ENCODE measurements at places on chromosomes 2 and 18.

GRCh38 chr2:175166216-175166824, 1.7 kb downstream of the ATF2 start:
- DNase-seq = no peak

DNA sequence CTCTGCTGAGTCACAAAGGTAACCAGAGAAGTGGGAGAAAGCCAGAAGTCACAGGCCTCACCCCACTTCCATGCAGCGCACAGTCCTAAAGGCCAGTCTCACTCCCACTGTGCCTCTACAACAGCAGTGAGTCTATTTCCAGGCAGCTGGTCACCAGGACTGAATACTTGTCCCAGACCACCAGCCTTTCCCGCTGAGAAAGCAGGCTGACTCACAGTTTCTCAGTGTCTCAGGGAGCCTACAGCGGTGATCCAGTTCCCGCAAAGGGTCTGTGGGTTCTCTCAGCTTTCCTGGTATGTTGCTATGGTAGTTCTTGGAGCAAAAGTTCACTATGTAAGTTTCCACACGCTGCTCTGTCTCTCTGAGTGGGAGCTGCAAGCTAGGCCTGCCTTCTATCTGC, 622.5 kb downstream of the RNF144A start:
- no peak for DNase-seq

DNA sequence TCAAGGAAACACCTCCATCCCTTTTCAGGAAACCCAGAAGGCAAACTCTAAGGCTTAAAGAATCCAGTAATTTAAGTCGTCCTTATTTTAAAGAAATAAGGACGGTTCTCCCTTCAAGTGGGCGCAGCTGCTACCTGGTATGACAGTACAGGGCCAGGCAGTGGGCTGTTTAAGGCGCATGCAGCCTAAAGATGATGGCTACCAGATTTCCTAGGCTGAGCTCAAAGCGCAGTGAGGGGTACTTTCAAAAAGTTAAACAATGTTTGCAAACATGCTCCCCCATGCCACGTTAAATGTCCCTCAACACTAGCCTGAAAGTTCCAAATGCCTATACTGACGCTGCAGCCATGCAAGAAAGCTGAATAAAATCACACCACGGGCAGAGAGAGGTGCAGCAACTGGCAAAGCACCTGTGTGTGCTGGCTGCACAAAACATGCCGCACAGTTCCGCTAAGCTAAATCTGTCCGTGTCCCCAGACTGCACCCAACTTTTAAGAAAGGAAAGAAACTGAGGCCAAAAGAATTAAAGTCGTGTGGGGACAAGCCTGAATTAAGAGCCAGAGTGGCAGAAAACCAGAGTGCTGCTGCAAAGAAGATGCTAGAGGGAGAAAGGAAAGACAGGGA, 583 bp downstream of the HIBCH start:
- no peak for DNase-seq

DNA sequence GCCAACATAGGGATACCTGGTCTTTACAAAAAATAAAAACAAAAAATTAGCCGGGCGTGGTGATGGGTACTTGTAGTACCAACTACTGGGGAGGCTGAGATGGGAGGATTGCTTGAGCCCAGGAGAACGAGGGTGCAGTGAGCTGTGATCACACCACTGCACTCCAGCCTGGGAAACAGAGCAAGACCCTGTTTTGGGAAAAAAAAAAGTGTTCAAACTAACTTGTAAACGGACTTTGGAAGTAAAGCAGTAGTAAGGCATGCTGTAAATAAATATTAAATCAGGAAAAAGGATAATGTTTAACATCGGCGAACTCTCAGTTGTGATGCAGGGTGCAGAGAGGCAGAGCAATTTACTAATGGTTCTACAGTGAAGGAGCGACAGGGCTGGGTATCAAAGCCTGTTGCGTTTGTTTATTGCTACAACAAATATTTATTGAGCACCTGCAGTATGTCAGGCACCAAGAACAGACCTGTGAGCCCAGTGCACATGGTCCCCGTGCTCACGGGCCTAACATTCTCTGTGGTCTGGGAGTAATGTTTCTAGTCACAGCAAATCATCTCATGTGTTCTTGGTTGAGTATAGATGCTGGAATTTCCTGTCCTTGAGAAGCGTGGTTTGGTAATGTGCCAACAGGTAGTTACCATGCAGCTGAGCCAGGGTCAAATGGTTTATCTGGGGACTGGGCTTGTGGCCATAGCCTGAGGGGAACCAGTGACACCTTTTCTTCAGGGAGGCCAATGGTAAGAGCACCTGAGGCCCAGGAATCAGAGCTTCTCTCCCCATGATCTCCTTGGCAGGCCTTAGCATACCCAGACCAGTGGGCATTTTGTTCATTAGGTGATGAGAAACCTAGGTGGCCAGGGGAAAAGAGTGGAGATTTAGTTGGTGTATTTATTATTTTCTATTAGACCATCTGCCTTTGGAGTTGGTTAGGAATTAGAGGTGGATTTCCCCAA, 27.9 kb upstream of the GREB1 start:
- DNase-seq = no peak

- peak; percentile 62 for DNase-seq
Observed at GRCh38 chr2:1854729-1855547, 110.6 kb upstream of the PXDN start.

DNA sequence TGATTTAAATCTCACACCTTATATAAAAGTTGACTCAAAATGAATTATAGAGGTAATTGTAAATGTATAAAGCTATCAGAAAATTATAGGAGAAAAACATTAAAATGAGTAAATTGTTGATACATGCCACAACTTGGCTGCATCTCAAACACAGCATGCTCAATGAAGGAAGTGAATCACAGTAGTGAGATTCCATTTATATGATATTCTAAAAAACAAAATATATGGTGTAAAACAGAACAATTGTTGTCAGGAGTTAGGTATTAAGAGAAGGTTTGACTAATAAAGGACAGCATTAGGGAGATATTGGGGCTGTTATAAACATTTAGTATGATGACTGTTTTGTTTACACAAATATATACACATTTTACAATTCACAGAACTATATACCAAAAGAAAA, 356.6 kb upstream of the CELF4 start:
- DNase-seq = no peak

GRCh38 chr2:217948351-217948791, 54.4 kb downstream of the TNS1 start:
- no peak for DNase-seq

GRCh38 chr2:46101557-46102220, 195.5 kb upstream of the EPAS1 start:
- DNase-seq = no peak

DNA sequence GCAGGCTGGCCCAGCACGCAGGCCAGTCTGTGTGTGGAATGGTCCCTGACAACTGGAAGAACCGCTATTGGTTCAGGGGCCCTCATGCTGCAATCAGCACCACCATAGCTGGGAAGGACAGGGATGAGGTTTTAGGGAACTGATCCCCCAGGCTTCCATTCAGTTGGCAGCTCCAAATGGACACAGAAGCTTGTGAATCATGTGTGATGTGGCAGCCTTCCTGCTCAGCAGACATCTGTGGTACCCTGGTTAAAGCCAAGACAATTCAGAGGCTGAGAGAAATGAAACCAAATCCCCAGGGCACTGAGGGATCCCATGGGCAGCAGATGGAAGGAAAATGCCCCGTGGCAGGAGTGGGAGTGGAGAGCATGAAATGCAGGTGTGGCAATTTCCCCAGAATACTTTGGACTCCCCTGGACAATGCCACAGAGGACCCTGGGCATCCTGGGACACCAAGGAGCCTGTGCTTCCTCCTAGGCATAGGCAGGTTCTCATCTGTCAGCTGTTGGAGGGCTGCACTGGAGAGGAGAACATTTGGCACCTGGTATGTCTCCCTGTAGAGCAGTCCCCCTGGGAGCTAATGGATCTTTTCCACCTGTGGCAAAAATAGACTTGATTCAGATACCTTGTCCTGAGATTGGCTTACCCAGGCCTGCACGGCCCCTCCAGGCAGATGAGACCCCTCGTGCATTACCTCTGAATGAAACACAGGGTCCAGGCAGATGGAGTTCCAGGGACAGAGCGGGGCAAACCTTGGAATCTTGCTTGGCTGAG, 162.2 kb upstream of the BCL2L11 start:
- DNase-seq = no peak

DNA sequence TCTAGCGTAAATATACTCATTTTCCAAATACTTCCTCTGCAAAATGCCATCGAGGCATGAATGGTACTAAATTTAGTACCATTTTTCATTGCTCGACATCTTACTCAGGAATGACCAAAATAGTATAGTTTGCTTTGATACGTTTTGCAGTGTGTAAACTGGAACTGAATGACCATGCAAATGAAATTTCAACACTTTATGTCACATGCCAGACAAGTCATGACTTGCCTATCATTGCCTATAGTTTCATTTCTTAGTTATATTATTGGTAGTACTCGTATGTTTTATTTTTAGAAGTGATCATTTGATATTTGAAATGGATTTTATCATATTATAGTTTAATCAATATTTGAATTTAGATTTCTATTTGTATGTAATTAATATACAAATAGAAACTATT, 9.1 kb downstream of the MSTN start:
- DNase-seq = no peak

- DNase-seq = no peak
Observed at GRCh38 chr18:24553571-24554285, 93.3 kb downstream of the HRH4 start.

DNA sequence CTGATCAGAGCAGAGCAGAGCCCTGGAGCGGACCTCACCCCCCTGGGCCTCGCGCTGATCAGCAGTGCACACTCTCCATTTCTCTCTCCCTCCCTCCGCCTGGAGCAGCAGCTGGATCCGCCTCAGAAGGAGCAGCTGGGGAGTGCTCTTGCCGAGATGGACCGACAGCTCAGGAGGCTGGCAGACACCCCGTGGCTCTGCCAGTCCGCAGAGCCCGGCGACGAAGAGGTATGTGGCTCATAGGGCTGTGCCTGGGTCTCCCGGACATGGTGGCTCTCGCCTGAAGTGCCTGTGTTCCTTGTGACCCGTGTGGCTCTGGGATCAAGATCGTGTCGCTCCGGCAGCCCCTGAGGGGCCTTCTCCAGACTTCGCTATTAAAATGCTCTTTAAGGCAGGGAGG, 102.5 kb downstream of the USP40 start:
- no peak for DNase-seq

DNA sequence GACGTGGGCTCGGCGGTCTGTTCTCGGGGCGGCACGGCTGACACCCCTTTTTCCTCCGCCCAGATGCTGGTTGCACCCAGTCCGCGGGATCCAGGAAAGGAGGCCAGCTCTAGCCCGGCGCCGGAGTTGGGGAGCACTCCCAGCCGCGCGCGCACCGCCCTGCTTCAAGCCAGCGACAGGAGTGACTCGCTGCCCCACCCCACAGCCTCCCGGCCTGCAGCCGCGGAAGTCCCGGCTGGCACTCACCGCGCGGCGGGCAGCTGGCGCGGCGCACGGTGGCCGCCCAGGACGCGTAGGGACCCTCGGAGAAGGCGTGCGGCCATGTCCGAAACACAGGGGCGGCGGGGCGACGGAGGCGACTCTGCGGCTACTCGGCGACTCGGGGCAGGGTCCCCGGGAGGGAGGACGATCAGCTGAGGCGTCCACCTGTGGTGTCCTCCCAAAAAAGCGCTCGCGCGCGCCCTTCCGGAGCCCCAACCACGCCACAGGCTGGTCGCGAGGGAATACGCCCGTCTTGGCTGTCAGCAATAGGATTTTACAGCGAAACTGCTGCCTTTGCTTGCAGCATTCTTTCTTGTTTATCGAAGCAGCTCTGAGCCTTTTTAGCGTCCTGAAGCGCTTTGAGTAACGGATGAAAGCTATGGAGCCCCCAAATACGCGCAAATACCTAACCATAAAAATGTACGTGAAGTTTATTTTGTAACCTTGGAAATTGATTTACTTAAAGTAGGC, at the start of gene ACADL:
TSS of gene ACADL (minus strand) at position 507 of the 732 bp plus-strand sequence. CDS start at position 323, 184 bp downstream.
- DNase-seq = peak; percentile 64

DNA sequence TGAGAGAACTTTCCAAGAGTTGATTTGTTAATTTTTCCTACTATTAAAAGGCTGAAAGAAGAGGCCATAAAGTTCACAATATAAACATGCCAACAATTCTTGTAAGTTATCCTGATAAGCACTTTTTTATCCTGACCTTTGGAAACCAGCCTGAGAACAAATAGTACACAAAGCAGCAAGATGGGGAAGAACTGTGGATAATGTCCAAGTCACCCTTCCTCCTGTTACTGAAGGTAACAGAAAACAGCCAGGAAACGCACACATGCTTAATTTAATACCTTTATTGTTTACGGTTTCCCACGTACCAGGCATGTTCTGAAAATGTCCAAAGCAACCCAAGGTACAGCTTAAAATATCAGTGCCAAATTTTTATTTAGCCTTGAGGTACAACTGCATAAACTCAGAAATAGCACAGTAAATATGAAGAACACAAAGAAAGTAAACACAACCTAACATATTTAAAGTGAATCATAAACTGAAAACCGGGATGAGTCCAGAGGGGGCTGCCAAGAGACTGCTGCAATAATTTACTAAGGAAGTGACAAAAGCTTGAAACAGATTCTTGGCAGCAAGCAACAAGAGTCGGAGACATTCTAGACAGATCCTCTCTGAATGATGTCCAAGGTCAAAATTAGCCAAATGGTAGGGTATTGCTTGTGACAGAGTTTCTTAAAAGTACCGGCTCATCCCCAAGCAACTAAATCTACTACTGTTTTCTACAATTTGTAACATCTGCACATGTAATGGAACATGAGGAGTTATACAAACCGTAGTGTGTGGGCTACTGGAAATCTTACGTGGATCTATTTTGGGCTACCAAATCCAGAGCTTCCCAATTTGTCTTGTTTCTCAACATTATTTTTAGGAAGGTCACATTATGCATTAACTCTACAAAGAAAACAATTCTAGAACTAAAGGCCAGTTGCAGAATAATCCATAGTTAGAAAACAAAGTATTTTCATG, 93.2 kb downstream of the CABYR start:
- no peak for DNase-seq

DNA sequence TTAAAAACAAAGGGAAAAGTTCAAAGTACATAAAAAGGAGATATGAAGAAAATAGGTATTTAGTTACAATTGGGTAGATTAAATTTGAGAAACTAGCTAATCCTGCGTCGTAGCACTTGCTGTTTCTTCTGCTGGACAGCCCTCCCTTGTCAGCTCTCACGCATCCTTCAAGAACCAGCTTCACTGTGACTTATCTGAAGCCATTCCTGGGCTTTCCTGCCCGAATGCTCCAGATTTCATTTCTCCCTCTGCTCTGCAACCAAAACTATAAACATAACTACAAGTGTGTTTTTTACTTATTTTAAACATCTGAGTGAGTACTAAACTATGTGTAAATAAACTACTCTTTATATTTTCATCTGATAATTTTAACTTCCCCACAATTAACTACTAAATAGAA, 149.2 kb downstream of the MTCL1 start:
- no peak for DNase-seq

- DNase-seq = no peak
Observed at GRCh38 chr2:101771227-101771902, 73.9 kb downstream of the MAP4K4 start.
